ENCODE measurements at places on chromosomes 3 and 15.
A peak's percentile ranks its signal among the peaks of the same experiment; 100 is the strongest.

DNA sequence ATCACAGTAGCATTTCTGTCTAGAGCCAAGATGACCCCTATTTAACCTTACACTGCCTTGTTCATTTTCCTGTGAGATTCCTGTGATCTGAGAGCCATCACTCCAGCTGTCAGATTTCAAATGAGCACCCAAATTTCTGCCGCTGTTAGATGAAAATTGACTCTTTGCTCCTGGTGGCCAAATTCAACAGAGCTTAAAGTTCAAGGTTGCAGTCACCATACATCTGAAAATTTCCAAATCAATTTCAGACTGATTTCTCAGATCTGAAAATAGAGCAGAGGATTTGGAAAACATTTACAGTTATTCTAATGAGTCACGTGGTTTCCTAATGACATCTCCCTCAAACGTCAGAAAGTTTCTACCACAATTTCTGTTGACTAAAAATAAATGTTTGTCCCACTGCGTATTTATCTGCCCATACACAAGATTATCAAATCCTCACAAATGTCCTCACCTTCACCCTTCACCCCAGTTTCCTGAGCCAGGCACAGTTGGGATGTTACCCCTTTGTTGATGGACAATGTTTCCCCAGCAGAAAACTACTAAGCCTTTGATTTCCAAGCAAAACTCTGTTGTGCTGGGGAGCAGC is 16.4 kb downstream of the HDC start:
- peak overlapping the region; percentile 32 for H3K4me3 ChIP-seq
- H3K4me1 ChIP-seq: peaks cover 22% of the 10 kb centered on the region
- no peak for DNase-seq
- H3K27ac ChIP-seq: peak overlapping the region; percentile 96
- H3K27me3 ChIP-seq: no peaks in the 10 kb centered on the region
- peaks cover 5% of the 10 kb centered on the region for H3K36me3 ChIP-seq

DNA sequence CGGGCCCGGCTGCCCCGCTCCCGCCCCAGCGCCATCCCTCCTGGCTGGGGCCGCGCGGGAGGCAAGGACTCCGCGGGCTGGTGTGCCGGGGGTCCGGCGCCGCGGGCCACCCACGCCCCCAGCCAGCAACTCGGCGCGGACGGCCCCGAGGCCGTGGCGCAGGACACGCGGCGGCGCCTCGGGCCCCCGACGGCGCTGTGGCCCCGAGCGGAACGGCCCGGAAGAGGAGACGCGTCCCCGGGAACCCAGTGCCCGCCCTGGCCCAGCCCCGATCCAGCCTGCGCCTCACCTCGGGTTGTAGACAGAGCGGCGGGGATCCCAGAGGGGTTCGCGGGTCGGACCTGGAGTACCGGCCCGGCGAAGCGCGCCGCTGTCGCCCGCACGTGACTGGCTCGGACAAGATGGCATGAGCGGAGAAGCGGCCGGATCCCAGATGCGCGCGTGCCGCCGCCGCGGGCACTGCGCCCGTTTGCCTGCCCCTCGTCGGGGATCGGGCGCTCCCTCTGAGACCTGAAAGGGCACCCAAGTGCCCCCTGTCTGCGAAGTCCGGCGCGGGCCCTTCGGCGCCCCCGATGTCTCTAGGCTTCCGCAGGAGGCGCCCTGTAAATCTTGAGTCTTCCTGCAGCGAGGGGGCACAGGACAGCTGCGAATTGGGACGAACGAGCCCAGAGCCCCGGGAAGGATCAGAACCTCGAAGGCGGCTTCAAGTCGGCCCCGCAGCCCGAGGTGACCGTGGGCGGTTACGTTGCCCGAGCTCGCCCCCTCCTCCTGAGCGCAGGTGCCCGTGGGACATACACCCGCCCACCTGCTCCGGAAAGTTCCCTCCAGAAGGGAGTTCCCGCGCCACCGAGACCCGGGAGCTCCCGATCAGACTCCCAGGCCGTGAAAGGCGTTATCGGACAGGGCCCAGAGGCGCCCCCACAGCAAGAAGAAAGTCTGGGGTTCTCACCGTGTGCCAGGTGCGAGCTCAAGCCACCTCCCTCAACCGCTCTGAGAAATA is 598 bp upstream of the SFMBT1 start:
- peak; percentile 47 for DNase-seq
- peak overlapping the region; percentile 90 for H3K27ac ChIP-seq
- H3K4me3 ChIP-seq: peak overlapping the region; percentile 84
- H3K36me3 ChIP-seq: peaks cover 13% of the 10 kb centered on the region
- H3K27me3 ChIP-seq: no peaks in the 10 kb centered on the region

DNA sequence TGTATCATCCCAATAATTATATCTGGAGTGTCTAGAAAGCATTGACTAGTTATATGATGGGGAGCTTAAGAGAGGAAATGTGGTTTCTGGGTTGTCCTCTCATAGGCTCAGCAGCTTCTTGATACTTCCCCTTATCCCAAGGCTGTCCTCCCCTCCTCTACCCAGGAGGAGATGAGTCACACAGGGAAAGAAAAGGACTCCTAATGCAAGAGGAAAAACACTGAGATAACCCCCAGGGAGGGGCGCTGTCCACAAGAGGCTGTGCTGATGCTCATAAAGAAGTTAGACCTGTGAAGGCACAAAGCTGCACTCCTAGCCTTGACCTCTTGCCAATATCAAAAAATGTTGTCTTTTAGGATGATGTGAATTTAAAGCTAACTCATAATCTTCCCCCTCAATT is 28.8 kb upstream of the GYG1 start:
- H3K4me3 ChIP-seq: no peak overlapping the region
- no peak for DNase-seq
- H3K36me3 ChIP-seq: no peaks in the 10 kb centered on the region
- H3K4me1 ChIP-seq: no peaks in the 10 kb centered on the region

- no peaks in the 10 kb centered on the region for H3K27me3 ChIP-seq
- peaks cover 5% of the 10 kb centered on the region for H3K4me1 ChIP-seq
- DNase-seq: no peak
Measured at GRCh38 chr15:96893159-96893906, 562.8 kb downstream of the NR2F2 start.

DNA sequence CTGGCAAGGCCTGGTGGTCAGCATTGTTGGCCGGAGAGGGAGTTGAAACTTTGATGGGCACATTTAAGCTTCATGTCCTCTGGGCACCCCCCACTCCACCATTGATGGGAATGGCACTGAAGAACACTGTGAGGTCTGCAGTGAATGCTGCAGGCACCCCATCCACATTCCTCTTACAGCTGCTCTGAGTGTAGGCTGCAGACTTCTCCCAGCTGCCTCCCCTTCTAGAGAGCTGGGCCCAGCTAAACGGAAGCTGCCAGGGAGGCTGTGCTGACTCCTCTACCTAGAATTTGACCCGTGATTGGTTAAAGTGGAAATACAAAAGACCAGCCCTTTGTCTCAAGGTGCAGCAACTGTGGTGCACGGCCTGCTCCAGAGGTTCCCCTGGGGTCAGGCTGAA is 10.6 kb downstream of the TMEM158 start:
- H3K36me3 ChIP-seq: peaks cover 2% of the 10 kb centered on the region
- H3K27ac ChIP-seq: no peak overlapping the region
- DNase-seq: no peak
- no peak overlapping the region for H3K4me3 ChIP-seq
- H3K4me1 ChIP-seq: peaks cover 4% of the 10 kb centered on the region

DNA sequence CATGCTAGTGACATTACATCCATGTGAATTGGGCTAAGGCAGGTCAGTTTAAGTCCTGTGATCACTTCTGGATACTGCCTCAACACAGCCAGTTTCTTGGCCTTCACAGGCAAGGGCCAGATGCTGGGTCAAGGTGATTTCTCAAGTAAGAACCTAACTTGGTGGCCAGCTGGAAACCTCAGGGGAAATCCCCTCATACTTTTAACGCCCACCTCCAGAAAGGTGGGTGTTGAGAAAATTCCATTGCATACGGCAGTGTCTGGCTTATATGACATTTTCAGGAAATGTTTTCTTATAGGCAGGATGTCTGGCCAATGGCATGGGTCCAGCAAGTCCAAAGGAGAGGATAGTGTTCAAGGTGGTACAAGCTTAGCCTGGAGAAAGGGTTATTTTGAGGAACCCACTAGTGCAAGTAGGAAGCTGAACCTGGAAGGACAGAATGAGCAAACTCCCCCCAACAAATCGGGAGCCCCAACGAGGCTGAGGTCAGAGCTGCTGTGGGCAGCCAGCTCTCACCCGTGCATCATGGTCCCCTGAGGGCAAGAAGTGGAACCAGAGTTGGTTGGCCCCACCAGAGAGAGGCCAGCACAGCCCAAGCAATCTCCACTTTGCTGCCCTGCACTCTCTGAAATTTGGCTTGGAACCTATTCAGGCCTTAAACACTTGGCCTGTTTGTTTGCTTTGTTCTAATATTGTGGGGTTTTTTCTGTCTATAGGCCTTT is 135.4 kb downstream of the PDE8A start:
- H3K4me3 ChIP-seq: no peak overlapping the region
- H3K36me3 ChIP-seq: peaks cover 10% of the 10 kb centered on the region
- no peaks in the 10 kb centered on the region for H3K4me1 ChIP-seq
- no peak for DNase-seq
- H3K27ac ChIP-seq: no peak overlapping the region

- no peak for DNase-seq
- peaks cover 6% of the 10 kb centered on the region for H3K36me3 ChIP-seq
- peaks cover 83% of the 10 kb centered on the region for H3K4me1 ChIP-seq
- no peaks in the 10 kb centered on the region for H3K27me3 ChIP-seq
- H3K27ac ChIP-seq: peak overlapping the region; percentile 81
- peak overlapping the region; percentile 60 for H3K4me3 ChIP-seq
Measured at GRCh38 chr15:56208641-56209155, 35.0 kb downstream of the RFX7 start.

DNA sequence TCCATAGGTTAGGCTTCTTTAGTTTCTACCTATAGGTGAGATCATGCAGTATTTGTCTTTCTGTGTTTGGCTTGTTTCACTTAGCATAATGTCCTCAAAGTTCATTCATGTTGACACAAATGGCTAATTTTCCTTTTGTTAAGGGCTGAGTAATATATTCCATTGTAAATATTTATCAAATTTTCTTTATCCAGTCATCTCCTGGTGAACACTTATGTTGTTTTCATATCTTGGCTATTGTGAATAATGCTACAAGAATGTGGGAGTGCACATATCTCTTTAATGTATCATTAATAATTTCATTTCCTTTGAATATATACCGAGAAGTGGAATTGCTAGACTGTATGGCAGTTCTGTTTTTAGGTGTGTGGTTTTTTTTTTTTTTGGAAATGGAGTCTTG is 250.9 kb upstream of the SEMA6D start:
- H3K4me1 ChIP-seq: no peaks in the 10 kb centered on the region
- no peak for DNase-seq
- H3K27me3 ChIP-seq: no peaks in the 10 kb centered on the region
- no peak overlapping the region for H3K4me3 ChIP-seq
- no peaks in the 10 kb centered on the region for H3K36me3 ChIP-seq
- H3K27ac ChIP-seq: no peak overlapping the region

DNA sequence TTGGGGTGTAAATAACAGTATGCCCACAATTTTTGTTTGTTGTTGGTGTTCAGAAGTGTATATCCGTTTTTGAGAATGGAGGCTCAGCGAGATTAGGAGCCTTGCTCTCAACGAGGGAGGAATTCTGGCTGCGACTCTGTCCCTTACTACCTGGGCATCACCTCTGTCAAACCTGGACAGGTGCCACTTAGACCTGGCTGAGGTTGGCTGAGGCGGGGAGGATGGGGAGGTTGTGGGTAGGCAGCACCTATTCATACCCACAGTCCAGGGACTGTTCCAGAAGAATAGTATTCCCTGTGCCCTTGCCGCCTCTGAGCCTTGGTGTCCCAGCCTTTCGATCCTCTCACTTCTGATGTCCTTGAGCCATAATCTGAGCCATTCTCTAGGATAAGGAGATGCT is 99.9 kb downstream of the LINGO1 start:
- DNase-seq: no peak
- peaks cover 65% of the 10 kb centered on the region for H3K27me3 ChIP-seq
- H3K36me3 ChIP-seq: no peaks in the 10 kb centered on the region
- H3K4me3 ChIP-seq: no peak overlapping the region

GRCh38 chr15:33309602-33310276 is 1.0 kb upstream of the RYR3 start:
- H3K27ac ChIP-seq: no peak overlapping the region
- DNase-seq: no peak
- no peaks in the 10 kb centered on the region for H3K36me3 ChIP-seq
- no peaks in the 10 kb centered on the region for H3K4me1 ChIP-seq
- peaks cover 56% of the 10 kb centered on the region for H3K27me3 ChIP-seq

- no peak overlapping the region for H3K4me3 ChIP-seq
- DNase-seq: no peak
- peaks cover 49% of the 10 kb centered on the region for H3K4me1 ChIP-seq
- no peaks in the 10 kb centered on the region for H3K27me3 ChIP-seq
- no peak overlapping the region for H3K27ac ChIP-seq
Measured at GRCh38 chr15:91488452-91488851, 365.1 kb upstream of the SLCO3A1 start.

DNA sequence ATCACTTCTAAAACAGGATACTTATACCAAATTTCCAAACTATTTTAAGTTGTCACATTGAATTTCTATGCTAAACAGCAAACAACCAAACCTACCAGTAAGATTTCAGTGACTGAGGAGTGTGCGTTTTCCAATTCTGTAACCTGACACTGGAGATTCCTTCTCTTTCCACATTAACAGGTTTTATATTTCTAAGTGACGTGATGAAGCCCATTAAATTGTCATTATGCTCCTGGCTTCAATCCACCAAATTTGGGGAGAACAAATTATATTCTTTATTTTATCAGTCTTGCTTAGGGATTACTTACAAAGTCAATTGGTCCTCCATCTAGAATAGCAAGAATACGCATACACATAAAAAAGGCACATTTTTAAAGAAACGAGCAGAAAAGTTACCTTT is 764.8 kb upstream of the NR2F2 start:
- H3K27ac ChIP-seq: no peak overlapping the region
- H3K27me3 ChIP-seq: no peaks in the 10 kb centered on the region
- H3K36me3 ChIP-seq: no peaks in the 10 kb centered on the region

DNA sequence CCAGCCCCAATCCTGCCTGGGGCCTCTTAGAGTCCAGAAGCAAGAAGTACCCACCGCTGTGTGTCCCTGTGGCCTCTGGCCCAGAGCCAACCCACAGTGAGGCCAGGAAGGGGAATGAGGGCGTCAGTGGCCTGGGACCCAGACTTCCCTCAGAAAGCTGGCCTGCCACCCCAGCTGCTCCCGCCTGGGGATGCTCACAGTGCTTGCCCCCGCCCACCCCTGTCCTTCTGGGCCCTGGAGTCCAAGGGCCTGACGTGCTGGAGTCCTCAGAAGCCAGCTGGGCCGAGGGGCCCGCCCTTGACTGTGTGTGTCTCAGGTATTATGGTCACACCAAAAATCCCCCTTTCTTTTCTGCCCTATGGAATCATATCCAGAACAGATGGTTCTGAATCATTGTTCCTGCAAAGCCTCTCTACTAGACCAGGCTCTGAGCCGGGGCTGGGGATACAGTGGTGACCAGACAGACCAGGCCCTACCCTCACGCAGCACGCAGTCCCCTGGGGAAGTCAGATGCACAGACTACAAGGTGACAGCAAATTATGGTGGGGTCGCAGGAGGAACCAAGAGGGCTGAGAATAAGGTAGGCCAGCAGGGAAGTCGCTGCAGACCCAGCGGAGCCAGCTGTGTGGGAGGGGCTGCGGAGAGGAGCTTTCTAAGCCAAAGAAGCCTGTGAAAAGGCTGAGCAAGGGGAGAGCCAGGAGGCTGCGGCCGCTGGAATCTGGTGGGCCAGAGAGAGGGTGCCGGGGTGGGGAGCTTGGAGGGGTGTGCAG is 99.1 kb downstream of the VGLL4 start:
- DNase-seq: no peak
- H3K4me3 ChIP-seq: no peak overlapping the region
- H3K36me3 ChIP-seq: peaks cover 4% of the 10 kb centered on the region
- H3K27me3 ChIP-seq: no peaks in the 10 kb centered on the region
- H3K4me1 ChIP-seq: peaks cover 11% of the 10 kb centered on the region
- H3K27ac ChIP-seq: peak overlapping the region; percentile 51
